Uterine smooth muscle cell (primary cell): ENCODE measurements at places on chromosomes 16 and 17. TPM values are rescaled to one million over a fixed set of nuclear protein-coding genes. Genes with fewer than 3 reads are reported as not detected.

The TBC1D26 gene
- under 0.01 TPM in 2 replicates for total RNA-seq

The KIF19 gene
- not detected in 2 replicates for total RNA-seq

The KRTAP9-9 gene
- not detected in 2 replicates for total RNA-seq

The UNC45B gene
- not detected in 2 replicates for total RNA-seq

The EFCAB5 gene
- total RNA-seq: 0.22 and 0.37 TPM in 2 replicates

The CDH15 gene
- 0.11 and 0.37 TPM in 2 replicates for total RNA-seq

The ZG16B gene
- 0.55 and 0.87 TPM in 2 replicates for total RNA-seq

The SMARCE1 gene
- total RNA-seq: 69.9 and 86.4 TPM in 2 replicates

The SMPD3 gene
- total RNA-seq: under 0.01 and 0.12 TPM in 2 replicates

The MYH11 gene
- under 0.01 and 0.11 TPM in 2 replicates for total RNA-seq

The LPO gene
- total RNA-seq: not detected in 2 replicates

The BEAN1 gene
- total RNA-seq: 0.11 and 0.12 TPM in 2 replicates

The CACNG1 gene
- total RNA-seq: not detected in 2 replicates
